Activated CD4-positive, alpha-beta memory T cell treated with anti-CD3 and anti-CD28 coated beads for 36 hours (primary cell): ENCODE measurements at places on chromosomes 16 and 17.

- peaks cover 6% of the 10 kb centered on the region for H3K36me3 ChIP-seq
- H3K4me3 ChIP-seq: no peak overlapping the region
- H3K27ac ChIP-seq: no peak overlapping the region
- H3K27me3 ChIP-seq: no peaks in the 10 kb centered on the region
Measured at GRCh38 chr17:54968988-54969332, 395 bp downstream of the STXBP4 start.

DNA sequence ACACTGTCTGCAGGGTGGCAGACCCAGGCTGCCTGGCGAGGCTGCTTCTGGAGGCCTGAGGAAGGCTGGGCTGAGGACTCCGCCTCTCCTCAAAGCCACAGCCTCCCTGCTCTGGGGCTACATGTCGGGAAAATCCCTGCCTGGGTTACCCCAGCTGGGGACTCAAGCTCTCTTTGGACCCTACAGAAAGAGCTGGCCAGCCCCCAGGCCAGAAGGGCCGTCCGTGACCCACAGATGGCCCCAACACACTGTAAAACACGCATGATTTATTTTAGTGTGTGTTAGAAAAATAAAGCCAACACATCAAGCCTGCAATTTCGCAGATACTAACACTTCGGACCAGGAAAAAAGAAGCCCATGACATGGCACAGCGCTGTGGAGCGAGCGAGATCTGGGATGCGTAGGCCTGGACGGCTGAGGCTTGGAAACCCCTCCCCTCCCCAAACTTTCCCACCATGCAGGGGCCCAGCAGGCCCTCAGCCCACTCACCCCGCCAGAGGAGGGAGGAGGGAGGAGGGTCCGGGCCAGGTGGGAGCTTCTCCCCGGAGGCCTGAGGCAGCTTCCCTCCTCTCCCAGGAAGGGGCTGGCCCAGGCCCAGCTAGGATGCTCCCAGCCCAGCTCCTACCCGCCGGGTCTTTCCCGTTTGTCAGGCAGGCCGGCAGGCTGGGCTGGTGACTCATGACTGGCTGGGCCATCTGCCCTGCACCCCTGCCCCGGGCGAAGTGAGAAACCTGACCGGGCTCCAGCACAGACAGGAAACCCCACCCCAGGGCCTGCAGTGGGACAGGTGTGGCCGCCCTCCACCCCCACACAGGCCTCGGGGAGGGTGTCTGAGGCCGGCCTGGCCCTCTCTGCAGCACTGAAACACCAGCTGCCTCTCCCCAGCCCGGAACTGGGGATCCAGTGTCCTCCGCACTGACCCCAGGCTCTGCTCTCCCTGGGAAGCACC, 34.1 kb upstream of the SLC38A10 start:
- H3K4me1 ChIP-seq: no peaks in the 10 kb centered on the region
- no peak for DNase-seq
- H3K27me3 ChIP-seq: peaks cover 16% of the 10 kb centered on the region
- H3K36me3 ChIP-seq: no peaks in the 10 kb centered on the region

- peak overlapping the region; percentile 73 for H3K27ac ChIP-seq
- H3K36me3 ChIP-seq: no peaks in the 10 kb centered on the region
- H3K27me3 ChIP-seq: no peaks in the 10 kb centered on the region
- peak overlapping the region; percentile 80 for H3K4me3 ChIP-seq
Measured at GRCh38 chr16:50153596-50154419, 702 bp downstream of the TENT4B start.

DNA sequence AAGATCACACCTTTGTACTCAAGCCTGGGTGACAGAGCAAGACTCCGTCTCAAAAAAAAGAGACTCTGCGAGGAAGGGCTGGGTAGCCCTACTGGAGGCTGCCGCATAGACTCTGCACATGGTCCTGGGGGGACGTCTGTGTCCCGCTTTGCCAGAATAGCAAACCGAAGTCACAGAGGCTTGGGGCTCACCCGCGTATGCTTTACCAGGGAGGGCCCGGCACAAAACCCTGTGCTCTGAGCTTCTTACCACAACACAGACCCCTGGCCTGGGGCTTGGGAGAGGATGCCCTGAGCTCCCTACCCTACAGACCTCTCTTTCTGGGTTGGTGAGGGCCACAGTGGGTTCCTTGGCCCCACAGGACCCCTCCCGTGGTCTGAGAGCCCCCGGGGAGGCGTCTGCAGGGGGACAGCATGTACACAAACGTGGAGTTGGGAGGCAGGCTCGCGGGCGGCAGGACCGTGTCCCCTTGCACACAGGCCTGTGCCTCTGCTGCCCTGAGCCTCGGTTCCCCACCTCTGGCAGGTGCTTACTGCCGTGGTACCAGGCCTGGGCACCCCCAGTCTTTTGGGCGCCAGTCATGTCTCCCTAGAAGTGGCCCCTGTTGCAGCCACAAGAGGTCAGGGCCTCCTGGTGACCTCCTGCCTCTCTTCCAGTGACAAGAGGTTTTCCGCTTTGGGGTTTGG, 13.8 kb downstream of the CPNE7 start:
- no peaks in the 10 kb centered on the region for H3K27me3 ChIP-seq
- no peak for DNase-seq
- no peak overlapping the region for H3K4me3 ChIP-seq
- H3K4me1 ChIP-seq: peaks cover 9% of the 10 kb centered on the region
- no peak overlapping the region for H3K27ac ChIP-seq

DNA sequence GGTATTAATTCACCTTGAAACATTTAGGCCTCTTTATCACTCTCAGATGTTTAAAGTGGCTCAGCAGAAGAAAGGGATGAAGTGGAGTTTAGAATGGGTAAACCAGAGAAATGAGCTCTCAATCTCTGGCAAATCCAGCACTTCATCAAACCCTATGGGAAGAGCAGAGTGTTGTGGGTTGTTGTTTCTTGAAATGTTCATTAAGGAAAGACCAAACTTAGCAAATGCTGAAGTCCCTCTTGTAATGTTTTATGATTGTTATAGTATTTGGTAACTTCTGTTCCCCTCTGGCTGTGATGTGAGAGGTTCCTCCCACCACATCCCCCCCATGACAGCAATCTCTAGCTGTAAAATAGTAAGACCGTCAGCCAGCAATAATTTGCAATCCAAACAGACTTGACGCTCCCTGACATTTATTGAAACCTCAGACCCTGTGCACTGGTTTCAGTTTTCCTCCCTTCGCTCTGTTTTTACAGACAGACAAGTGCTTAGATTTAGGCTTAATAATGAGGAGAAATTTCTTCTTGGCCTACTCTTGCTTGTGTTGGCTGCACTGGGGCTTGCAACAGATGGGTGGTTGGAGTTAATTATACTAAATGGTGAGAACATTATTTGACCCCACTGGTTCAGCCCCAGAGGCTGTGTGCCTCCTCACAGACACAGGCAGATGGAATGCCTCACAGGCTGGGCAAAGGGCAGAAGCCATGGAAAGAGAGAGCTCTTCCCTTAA, 609.4 kb upstream of the SOX9 start:
- no peaks in the 10 kb centered on the region for H3K36me3 ChIP-seq
- H3K4me3 ChIP-seq: no peak overlapping the region
- H3K27ac ChIP-seq: no peak overlapping the region
- DNase-seq: no peak

- no peaks in the 10 kb centered on the region for H3K36me3 ChIP-seq
- no peaks in the 10 kb centered on the region for H3K4me1 ChIP-seq
- peaks cover 15% of the 10 kb centered on the region for H3K27me3 ChIP-seq
Measured at GRCh38 chr17:30208214-30208613, 27.3 kb downstream of the SLC6A4 start.

- H3K27me3 ChIP-seq: no peaks in the 10 kb centered on the region
- peak; percentile 24 for DNase-seq
- no peak overlapping the region for H3K27ac ChIP-seq
- no peak overlapping the region for H3K4me3 ChIP-seq
- H3K4me1 ChIP-seq: peaks cover 34% of the 10 kb centered on the region
- no peaks in the 10 kb centered on the region for H3K36me3 ChIP-seq
Measured at GRCh38 chr16:10333321-10334032, 52.4 kb upstream of the ATF7IP2 start.

DNA sequence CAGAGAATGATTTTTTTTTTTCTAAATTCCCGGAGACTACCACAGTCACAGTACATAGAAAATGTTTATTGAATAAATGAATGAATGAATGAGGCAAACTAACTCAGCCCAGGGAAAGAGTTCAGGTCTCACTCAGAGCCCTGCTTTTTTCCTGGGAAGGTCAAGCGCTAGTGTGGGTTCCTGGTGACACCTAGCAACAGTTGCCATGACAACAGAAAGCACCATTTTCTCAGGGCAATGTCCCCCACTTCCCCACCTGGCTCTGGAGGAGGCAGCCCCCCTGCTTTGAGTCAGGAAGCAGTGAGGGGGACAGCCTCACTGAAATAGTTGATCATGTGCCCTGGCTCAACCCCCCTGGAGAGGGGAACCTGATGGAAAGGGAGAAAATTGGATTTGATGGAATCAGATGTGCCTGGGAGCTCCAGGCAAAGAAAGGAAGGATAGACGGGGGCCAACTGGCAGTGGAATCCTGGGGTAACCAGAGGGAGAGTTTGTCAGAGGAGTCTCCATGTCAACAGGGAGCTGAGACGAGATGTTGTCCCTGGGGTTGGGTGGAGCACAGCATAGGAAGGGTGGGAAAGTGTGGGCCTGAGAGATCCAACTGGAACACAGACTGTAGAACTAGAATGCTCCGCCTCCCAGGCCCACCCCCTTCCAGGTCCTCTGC, 242.2 kb upstream of the CCL2 start:
- H3K27ac ChIP-seq: no peak overlapping the region
- no peak for DNase-seq
- H3K27me3 ChIP-seq: peaks cover 2% of the 10 kb centered on the region
- H3K4me1 ChIP-seq: no peaks in the 10 kb centered on the region
- H3K36me3 ChIP-seq: no peaks in the 10 kb centered on the region

DNA sequence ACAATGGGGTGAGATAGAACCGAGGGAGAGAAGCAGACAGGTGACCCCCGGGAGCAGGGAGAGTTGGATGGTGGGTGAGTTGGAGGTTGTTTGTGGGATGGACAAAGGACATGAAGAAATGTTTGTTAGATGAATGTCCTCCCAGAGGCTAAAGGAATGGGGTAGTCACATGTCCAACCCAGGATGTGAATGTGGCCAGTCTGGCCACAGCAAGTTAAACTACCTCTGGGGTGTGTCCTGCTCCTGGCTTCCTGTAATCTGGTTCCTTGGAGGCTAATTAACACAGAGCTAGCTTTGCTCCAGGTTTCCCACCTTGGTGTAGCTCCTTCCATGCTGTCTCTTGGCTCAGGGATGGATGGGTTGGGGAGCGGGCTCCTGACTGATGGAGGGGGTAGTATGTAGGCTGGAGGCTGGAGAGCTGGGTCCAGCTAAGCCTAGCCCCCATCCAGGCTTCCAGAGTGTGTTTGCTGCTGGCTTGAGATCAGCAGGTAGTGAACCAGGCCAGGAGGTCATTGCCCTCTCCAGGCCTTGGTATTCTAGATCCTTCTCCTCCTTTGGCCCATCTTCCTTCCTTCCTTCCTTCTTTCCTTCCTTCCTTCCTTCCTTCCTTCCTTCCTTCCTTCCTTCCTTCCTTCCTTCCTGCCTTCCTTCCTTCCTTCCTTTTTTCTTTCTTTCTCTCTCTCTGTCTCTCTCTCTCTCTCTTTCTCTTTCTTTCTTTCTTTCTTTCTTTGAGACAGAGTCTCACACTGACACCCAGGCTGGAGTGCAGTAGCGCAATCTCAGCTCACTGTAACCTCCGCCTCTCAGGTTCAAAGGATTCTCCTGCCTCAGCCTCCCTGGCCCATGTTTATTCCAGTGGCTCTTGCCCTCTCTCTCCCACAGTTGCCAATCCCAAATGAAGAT, 28.0 kb upstream of the UBE2G1 start:
- H3K27ac ChIP-seq: no peak overlapping the region
- H3K27me3 ChIP-seq: peaks cover 2% of the 10 kb centered on the region
- H3K4me1 ChIP-seq: peaks cover 17% of the 10 kb centered on the region
- no peak overlapping the region for H3K4me3 ChIP-seq
- DNase-seq: no peak
- no peaks in the 10 kb centered on the region for H3K36me3 ChIP-seq

DNA sequence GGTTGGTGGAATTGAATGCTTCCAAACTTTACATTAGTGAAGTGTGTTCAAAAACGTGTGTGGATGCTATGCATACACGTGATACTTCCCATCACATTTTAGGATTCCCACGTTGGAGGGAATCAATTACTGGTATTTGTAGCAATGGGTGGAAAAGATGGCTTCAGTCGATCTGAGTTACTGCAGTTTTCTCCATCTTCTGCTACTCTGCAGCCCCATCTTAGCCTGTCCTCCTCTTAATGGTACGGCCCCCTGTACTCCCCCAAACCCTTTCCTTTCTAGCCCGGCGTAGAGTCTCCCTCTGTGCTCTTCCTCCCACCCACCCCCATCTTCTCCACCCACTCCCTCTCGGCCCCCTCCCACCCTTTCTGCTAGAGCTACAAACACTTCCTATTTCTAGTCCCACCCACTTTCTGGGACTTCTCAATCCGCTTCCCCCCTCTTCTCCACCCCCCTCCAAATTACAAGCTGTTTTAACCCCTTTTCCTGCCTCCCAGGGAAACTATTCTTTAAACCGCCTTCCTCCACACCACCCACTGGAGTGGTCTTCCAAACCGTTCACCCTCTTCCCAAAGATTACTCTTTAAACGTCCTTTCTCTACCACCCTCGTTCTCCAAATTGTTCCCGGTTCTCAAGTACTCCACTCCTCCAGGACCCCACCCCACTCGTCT, 1.1 kb downstream of the CHTF8 start:
- H3K36me3 ChIP-seq: peaks cover 22% of the 10 kb centered on the region
- H3K4me1 ChIP-seq: peaks cover 62% of the 10 kb centered on the region
- H3K27me3 ChIP-seq: no peaks in the 10 kb centered on the region
- peak overlapping the region; percentile 97 for H3K4me3 ChIP-seq
- peak overlapping the region; percentile 91 for H3K27ac ChIP-seq

GRCh38 chr16:88466175-88466862, 13.2 kb downstream of the ZFPM1 start:
- no peaks in the 10 kb centered on the region for H3K36me3 ChIP-seq
- H3K27me3 ChIP-seq: no peaks in the 10 kb centered on the region
- peak overlapping the region; percentile 51 for H3K27ac ChIP-seq
- H3K4me3 ChIP-seq: no peak overlapping the region
- DNase-seq: peak; percentile 26
- peaks cover 79% of the 10 kb centered on the region for H3K4me1 ChIP-seq

- H3K4me3 ChIP-seq: no peak overlapping the region
- peaks cover 13% of the 10 kb centered on the region for H3K36me3 ChIP-seq
- H3K27me3 ChIP-seq: no peaks in the 10 kb centered on the region
- no peak for DNase-seq
Measured at GRCh38 chr17:66720567-66720966, 114.3 kb upstream of the CACNG5 start.

DNA sequence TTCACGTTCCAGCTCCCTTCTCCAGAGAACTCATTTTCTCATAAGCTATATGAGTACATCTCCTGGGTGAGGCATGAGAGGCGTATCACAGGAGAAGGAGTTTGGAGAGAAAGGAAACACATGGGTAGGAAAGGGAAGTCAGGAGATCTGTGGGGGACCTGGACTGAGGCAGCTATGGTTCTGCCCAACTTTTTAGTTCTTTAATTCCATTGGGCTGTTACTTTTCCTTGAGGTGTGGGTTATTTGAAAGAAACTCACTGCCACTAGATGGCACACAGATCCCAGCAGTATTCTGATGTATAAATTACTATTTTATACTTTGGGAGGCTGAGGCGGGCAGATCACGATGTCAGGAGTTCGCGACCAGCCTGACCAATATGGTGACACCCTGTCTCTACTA, 63.6 kb downstream of the NUP93 start:
- peaks cover 1% of the 10 kb centered on the region for H3K36me3 ChIP-seq
- H3K4me3 ChIP-seq: no peak overlapping the region
- no peaks in the 10 kb centered on the region for H3K4me1 ChIP-seq
